Cardiac fibroblast (primary cell): ENCODE measurements at places on chromosomes 11 and 22.

DNA sequence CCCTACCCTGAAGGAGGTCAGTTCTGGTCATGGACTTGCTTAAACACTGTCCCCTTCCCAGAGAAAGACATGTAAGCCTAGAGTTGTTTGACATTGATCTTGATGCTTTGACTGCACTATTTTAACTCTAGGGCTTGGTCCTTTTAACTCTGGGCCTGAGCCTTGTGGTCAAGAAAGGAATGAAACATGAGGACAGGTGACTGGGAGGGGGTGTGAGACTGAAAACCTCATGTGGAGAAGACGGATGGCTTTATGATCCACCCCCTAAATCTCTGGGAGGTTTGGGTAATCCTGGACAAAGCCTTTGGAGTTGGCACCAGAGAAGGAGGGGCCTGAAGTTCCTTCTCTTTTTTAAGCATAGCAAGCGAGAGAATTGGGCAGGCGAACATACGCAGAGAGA, 17.5 kb downstream of the CHRDL2 start:
- no peak for DNase-seq

DNA sequence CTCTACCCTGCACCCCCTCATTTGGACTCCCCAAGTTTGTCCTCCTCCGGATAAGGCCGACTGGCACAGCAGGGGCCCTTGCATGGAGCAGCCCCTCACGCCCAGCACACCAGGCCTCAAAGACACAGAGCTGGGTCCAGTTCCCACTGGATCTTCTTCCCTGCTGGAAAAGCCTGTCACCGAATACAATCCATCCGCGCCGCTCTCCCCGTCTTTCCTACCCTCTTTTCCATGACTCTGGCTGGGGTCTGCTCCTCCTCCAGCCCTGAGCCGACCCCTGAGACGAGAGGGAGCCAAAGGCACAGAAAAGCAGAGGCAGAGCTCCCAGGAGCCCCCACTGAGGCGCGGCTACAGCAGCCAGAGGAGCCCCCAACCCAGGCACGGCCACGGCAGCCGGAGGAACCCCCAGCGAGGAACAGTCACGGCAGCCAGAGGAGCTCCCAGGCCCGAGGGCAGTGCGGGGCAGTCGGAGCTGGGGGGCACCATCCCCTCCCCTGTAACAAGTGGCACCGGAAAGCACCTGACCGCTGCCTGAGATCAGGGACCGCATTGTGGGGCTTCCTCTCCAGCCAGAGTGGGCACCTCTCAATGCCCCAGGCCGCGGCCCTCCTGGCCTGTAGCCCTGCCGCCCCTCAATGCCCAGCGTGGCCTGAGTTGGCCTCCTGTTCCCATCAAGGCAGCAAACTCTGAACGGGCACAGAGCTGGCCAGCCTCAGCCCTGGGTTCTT, 12.0 kb downstream of the ALG12 start:
- DNase-seq = no peak

DNA sequence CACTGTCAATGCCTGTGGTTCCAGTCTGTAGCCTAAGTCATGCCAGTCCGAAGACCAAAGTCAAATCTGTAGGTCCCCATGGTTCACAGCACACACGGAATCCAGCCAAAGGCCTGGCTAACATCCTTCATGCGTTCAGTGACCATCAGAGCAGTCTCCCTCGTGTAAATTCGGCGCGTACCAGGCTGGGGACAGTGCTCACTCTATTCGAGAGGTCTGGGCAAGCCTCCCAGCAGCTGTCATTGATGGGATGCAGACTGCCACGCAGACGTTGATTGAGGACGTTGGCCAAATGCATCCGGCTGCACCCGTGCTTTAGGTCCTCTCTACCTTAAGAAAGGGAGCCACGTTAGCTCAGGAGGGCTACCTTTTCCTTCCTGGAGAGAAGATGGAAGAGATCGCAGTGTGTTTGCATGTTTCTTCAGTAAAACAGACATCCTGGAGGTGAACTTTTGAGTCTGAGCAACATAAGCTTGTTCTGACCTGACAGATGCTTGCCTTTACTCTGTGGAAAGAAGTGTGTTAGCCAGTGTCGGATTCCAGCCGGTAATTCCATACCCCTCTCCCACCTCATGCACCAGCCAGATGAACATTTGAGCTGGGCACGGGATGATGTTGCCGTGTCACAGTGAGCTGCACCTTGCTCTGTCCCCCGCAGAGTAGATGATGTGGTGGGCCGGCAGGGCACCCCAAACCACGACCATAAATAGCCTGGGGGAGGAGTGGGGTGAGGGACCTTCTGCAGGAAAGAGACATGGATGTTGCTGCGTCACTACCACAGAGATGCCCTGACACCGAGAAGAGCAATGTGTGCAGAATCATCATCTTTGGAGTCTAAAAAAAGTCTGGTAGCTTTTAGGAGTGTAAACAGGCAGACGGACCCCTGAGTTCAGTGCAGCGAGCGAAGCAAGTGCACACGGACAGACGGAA, 12.2 kb downstream of the CTTN start:
- no peak for DNase-seq

DNA sequence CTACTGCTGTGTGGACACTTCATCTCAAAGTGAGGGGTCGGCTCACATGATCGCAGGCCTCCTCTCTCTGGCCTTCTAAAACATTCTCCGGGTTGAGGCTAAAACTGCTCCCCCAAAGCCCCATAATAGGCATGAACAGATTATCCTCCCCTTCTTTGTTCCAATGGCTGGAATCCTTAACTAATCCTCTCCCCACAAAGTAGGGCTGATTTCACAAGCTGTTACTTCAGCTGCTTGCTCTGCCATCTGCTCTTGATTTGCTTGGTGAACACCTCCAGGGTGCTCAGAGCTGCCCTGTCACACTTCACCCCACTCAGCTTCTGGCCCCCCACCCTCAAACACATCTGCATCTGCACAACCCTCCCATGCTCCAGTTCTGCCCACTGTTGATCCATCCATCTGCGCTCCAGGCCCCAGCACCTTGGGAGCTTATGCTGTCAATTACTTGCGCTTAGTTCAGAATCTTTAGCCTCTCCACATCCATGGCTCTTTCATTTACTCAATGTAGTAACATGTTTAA, 173.1 kb upstream of the API5 start:
- DNase-seq = no peak

DNA sequence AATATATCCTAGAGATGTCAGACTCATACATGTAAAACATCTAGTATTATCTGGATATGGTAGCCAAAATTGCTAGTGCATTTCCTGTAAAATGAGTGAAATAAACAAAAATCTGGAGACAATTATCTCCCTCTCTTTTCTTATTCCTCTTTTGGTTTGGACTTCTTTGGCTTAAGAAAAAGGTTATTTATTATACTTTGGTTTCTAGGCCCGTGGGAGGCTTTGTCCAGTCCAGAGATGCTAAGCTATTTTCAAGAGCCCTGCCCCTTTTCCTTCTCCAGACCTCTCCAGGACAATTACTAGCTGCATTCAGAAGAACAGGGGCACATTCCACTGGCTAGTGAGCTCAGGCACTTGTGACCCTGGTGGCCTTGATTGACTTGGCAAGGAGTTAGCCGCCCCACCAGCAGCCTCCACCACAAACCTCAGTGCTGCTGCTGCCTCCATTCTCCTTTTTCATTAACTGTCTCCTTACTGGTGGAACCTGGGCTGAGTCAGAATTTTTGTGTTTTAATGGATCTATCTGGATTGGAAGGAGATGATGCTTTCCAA, 747.3 kb upstream of the TENM4 start:
- DNase-seq = no peak

- DNase-seq = no peak
Measured at GRCh38 chr11:72673284-72673942, 809 bp downstream of the PDE2A start.

GRCh38 chr11:64789331-64790204, 11.2 kb upstream of the SF1 start:
- no peak for DNase-seq

DNA sequence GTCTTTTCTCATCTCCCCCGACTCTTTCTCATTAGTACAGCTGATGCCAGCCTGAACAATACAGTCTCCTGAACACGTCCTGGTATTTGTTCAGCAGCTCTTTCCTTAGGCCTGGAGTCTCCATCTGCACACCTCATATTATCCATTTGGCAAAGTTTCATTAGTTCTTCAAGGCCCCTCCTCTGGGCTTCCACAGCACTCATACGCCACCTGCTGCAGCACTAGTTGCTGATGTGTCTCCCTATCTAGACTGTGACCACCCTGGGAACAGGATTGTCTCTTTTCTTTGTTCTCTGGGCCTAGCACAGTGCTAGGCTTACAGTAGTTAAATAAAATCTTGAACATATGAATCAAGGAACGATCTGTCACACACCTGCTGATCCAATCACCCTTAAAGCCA, 17.2 kb downstream of the DCHS1 start:
- no peak for DNase-seq
